ENCODE measurements at places on chromosomes 11 and 22.

GRCh38 chr11:117767071-117767470 lies 29.9 kb downstream of the DSCAML1 start:
- no peak for DNase-seq

DNA sequence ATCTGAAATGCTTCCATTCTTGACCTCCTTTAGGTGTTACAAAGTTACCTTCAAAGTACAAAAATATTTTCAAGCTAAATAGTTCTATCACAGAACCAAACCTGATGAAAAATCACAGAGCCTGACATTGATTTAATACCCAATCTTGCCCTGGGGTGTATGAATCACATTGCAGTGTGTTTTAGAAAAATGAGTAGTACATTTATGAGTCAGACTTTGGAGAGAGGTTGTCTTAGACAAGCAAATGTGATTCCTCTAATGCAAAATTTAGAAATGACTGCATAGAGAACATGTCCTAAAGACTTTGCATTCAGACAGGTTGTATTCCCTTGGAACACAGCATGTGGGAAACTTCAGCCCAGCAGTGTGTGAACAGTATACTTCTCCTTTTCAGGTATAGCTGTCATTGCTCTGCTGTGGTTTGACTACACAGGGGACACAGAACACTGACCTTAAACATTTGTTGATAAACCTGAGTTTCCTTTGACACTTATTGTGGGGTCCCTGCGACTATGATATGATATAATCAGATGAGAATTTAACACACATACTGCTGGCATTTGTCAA lies 972.1 kb downstream of the JRKL start:
- peak; percentile 68 for DNase-seq

DNA sequence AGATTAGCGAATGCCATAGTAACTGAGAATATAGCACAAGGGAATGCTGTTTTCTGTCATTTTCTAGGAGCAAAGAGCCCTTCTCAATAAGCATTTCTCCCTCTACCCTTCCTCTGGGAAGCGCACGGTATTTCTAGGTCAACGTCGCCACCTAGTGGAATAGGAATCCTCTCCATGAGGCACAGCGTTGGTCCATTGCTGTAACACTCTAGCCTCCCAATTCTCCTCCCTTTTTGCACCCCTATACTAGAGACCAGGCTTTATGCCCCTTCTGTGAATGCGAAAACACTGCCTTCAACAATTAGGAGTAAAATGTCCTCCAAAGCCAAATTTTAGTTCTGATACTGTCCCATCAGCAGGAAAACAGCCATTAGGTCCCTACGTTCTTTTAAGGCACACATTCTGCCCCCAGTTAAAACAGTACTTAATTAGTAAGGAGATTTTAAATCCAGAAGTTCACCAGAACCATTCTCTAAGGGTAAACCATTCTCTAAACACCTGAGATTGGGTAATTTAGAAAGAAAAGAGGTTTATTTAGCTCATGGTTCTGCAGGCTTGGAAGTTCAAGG lies 12.8 kb upstream of the HYLS1 start:
- DNase-seq, result peak; percentile 39

DNA sequence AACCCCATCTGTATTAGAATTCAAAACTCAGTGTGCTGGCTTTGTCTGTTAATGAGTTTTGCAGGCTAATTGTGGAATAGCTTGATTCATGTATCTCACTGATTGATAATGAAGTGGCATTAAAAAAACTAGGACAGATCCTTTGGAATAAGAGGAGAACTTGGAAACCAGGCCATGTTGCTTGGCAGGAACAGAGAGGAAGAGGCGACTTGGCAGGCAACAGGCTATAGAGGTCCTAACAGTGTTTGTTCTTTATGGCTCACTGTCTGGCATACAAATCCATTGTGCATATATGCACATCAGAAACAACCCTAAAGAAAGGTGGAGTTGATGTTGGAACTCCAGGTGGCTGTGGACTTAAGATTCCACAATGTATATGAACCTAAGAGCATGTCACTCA lies 17.4 kb upstream of the OR9I1 start:
- DNase-seq, result no peak

DNA sequence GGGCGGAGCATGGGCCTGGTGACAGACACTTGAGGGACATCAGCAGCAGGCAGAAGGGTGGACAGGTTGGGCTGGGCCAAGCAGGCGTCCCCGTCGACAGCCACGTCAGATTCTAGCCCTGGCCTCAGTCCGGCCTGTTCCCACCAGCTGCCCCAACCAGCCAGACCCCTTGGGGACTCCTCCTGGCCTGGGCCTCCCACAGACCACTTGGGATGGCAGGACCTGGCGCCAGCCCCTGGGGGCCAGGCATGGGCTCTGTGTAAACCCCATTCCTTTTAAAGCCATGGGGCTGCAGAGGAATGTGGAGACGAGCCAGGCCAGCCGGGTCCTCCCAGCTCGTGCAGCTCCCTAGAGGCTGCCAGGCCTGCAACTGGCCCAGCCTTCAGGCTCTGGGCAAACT lies 4.7 kb upstream of the SUSD2 start:
- DNase-seq, result no peak

DNA sequence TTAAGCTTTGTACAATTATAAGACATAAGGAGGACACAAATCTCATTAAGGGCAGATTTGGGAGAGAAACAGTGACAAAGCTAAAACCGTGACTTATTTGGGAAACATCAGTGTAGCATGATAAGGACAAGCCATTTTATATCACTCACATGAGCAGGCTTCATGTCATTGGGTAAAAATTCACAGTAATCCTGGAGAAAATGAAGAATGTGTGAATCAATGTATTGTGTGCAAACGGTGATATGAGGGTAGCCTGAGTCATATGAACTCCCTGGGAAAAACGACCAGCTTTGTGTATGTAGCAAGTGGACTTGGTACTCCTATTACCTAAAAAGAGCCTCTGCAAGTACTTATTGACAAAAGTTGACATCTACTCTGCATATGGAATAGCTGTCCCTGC lies 6.0 kb upstream of the TRIM34 start:
- DNase-seq, result peak; percentile 65

GRCh38 chr11:133360860-133361688 lies 171.2 kb downstream of the OPCML start:
- DNase-seq, result no peak

GRCh38 chr22:47166446-47167016 lies 404.1 kb downstream of the TBC1D22A start:
- no peak for DNase-seq

DNA sequence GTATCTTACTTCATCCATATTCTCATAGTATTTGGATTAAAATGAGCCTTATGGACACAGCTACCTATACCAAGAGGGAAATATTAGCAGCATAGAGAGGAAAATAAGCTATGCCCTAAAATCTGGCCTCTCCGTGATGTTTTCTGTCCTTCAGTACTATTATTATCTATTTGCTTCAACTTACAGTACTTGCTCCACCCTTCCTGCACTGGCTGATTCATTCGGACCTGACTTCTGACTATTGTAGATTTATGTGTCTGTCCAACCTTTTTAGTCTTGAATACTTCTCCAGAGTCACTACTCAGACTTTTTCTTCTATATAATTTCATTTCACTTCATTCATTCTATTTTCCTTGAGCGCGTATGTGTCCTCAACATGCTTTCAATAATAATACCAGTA lies 45.1 kb upstream of the SESN3 start:
- DNase-seq, result no peak

DNA sequence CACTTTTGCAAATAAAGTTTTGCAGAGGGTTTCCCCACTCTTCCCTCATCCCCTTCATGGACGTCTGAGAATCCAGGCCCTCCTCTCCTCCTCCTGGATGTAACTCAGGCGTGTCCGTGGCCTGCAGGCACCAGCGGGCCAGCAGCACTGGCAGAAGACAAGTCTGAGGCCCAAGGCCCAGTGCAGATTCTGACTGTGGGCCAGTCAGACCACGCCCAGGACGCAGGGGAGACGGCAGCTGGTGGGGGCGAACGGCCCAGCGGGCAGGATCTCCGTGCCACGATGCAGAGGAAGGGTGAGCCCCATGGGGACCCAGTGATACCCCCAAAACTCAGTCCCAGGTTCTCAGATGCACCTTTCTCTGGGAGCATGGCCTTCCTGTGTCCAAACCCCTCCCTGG lies 14.4 kb downstream of the TUB start:
- no peak for DNase-seq

DNA sequence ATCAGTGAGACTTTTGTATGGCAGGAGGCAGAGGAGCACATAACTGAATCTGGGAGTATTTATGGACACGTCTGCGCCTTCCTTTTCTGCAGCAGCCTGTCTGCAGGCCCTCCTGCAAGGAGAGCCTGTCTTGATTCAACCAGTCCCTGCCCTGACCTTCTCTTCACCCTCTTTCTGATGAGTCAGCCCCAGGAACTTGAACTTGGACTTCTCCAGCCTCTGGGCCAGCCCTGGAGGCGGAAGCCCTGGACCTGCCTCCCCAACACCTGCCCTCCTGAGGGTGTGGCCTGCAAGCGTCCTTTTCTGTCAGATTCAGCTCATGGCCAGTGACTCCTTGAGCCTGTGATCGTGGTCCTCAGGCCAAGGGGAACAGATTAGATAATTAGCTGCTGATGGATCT lies 20.0 kb downstream of the DAGLA start:
- peak; percentile 98 for DNase-seq

DNA sequence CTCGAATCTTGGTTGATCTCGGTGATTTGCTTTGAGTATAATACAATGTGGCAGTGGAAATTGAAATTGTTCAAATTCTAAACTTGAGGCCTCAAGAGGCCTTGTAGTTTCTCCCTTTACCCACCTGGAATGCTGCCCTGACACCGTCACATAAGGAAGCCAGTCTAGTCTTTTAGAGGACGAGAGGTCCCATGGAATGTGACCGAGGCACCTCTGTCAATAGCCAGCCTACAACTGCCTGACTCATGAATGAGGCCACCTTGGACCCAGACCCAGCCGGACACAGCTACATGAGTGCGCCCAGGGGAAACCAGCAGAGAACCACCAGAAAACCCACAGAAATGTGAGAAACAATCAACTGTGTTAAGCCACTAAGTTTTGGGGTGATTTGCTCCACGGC lies 52.5 kb downstream of the RPL27A start:
- DNase-seq, result no peak

- DNase-seq, result no peak
These were observed 17.3 kb downstream of the RTN4RL2 start for GRCh38 chr11:57477507-57478189.

DNA sequence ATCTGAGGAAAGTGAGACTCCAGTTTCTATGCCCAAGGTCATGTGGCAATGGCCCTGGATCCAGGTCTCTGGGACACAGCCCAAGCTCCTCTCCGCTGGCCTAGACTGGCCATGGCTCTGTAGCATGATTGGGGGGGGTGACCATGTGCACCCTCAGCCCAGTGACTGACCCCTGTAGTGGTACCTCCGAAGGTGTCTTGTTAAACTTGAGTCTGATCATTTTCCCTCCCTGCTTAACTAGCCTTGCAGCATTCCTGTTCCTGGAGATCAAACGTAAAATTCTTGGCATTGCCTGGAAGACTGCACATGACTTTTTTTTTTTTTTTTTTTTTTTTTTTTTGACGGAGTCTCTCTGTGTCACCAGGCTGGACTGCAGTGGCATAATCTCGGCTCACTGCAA lies 1116.0 kb downstream of the TBC1D22A start:
- no peak for DNase-seq

- DNase-seq, result no peak
These were observed 2.3 kb downstream of the RBX1 start for GRCh38 chr22:40953471-40953870.

DNA sequence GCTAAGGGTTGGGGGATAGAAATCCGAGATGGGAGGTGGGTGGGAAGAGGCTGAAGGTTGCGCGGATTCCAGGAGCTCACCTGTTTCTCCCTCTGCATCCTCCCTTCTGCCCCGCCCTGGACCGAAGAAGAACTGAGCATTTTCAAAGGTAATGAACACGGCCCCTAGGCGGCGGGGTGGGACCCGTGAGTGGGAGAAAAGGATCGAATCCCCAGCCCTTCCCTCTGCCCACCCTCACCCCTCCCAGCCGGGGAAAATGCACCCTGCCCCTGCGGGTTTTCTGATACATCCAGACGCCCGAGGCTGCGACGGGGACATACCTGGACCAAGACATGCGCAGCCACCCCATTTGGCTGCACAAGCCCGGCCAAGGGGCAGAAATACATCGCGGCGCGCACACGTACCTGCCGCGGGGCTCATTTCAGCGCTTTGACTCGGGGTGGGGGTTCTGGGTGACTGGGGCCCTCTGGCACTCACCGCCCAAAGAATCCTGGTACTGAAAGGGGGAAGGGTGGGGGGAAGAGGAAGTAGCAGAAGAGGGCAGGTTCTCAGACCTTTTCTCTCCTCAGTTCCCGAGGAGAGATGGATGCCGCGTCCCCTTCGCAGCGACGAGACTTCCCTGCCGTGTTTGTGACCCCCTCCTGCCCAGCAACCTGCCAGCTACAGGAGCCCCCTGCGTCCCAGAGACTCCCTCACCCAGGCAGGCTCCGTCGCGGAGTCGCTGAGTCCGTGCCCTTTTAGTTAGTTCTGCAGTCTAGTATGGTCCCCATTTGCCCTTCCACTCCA lies 6.0 kb downstream of the VSIG2 start:
- no peak for DNase-seq
